ENCODE measurements at places on chromosomes 16 and 17. TPM values are rescaled to one million over a fixed set of nuclear protein-coding genes. Genes with fewer than 3 reads are reported as not detected.

- H3K4me3 ChIP-seq = no peak overlapping the region
- no peak for DNase-seq
- no peak overlapping the region for H3K27ac ChIP-seq
- H3K36me3 ChIP-seq = no peaks in the 10 kb centered on the region
Measured at GRCh38 chr17:78241277-78242023, 10.0 kb downstream of the TMEM235 start.

GRCh38 chr17:16446338-16446983, 31.1 kb downstream of the TRPV2 start:
- H3K4me3 ChIP-seq = no peak overlapping the region
- H3K4me1 ChIP-seq = peaks cover 7% of the 10 kb centered on the region
- no peaks in the 10 kb centered on the region for H3K27me3 ChIP-seq
- no peak overlapping the region for H3K27ac ChIP-seq

The ZNF689 gene
- total RNA-seq = 11.8 TPM

DNA sequence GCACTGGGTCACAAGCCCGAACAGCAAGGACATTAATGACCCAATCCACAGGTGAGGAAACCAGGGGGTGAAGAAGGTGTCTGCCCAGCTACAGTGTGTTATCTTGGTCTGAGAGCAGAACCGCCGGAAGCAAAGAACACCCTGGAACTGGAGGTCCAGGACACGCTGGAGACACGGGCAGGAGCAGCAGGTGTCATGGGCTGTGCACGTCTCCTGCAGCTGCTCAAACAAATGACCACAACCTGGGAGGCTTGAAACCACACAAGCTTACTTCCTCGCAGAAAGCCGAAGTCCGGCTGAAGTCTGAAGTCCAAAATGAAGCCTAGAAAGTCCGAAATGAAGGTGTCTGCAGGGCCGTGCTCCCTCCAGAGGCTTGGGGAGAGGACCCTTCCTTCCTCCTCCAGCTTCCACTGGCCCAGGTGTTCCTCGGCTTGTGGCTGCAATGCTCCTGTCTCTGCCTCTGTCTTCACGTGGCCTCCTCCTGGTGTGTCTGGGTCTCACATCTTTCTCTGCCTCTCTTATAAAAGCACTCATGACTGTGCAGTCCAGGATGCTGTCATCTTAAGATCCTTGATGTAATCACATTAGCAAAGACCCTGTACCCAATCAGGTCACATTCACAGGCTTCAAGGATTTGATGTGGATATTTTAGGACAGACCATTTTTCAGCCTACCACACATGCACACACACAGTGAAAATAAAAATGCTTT, 351.2 kb downstream of the C16orf95 start:
- no peak overlapping the region for H3K27ac ChIP-seq
- no peak for DNase-seq
- H3K4me1 ChIP-seq = no peaks in the 10 kb centered on the region
- no peak overlapping the region for H3K4me3 ChIP-seq
- H3K27me3 ChIP-seq = no peaks in the 10 kb centered on the region
- no peaks in the 10 kb centered on the region for H3K36me3 ChIP-seq

- no peaks in the 10 kb centered on the region for H3K27me3 ChIP-seq
- H3K4me3 ChIP-seq = no peak overlapping the region
- no peak for DNase-seq
- H3K36me3 ChIP-seq = no peaks in the 10 kb centered on the region
- no peak overlapping the region for H3K27ac ChIP-seq
- peaks cover 8% of the 10 kb centered on the region for H3K4me1 ChIP-seq
Measured at GRCh38 chr16:49629851-49630250, 226.1 kb downstream of the ZNF423 start.

DNA sequence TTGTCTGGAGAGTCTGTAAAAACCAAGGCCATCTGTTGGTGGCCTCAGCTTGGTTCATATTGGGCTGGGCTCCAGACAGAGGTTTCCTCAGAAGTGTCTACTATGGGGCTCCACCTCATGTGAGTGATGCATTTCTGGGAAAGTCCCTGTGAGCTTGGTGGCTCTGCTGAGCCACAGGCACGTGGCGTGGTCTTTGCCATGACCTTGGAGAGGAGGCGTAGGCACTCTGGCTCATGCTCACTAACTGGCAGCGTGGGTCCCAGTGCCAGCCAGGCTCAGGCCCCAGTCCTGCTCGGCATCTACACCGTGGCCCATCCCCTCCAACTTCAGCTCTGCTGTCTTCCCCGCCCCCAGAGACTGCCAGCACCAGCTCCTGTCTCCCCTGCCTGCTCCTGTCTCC, 10.7 kb upstream of the SMTNL2 start:
- no peak overlapping the region for H3K27ac ChIP-seq
- H3K27me3 ChIP-seq = no peaks in the 10 kb centered on the region
- no peaks in the 10 kb centered on the region for H3K4me1 ChIP-seq
- no peak overlapping the region for H3K4me3 ChIP-seq

The MFAP4 gene
- total RNA-seq = 285 TPM

- DNase-seq = no peak
- no peaks in the 10 kb centered on the region for H3K27me3 ChIP-seq
- H3K27ac ChIP-seq = no peak overlapping the region
- H3K4me1 ChIP-seq = no peaks in the 10 kb centered on the region
Measured at GRCh38 chr16:85947230-85948137, 48.5 kb downstream of the IRF8 start.

- H3K4me3 ChIP-seq = no peak overlapping the region
- DNase-seq = no peak
- no peaks in the 10 kb centered on the region for H3K27me3 ChIP-seq
- no peak overlapping the region for H3K27ac ChIP-seq
Measured at GRCh38 chr17:36901506-36901905, 35.8 kb upstream of the LHX1 start.

GRCh38 chr17:77312061-77312701, 171.4 kb downstream of the SEC14L1 start:
- H3K27me3 ChIP-seq = no peaks in the 10 kb centered on the region
- peak overlapping the region; percentile 61 for H3K27ac ChIP-seq
- peak; percentile 67 for DNase-seq
- H3K4me1 ChIP-seq = peaks cover 35% of the 10 kb centered on the region
- H3K36me3 ChIP-seq = no peaks in the 10 kb centered on the region
- H3K4me3 ChIP-seq = no peak overlapping the region
